ENCODE measurements at places on chromosomes 5 and 9.

DNA sequence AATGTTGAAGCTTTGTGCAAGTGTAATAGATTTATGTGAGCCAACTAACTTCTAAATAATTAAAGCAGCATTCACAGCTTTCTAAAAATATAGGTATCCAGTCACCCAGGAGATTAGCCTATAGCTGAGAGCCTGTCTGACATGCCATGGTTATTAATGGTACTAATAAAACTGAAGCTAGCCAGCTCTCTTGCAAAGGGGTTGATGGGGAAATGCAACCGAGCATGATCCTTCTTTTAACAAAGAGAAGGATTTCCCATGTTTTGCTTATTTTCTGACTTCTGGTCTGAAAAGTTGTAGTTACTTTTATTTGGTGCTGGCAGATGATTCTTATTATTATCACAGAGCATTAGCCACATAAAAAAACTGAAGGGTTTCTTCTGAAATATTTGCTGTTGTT lies 488.7 kb upstream of the CYLC2 start:
- no peak for DNase-seq

- no peak for DNase-seq
Observed at GRCh38 chr9:4862506-4863250, 69.9 kb downstream of the RCL1 start.

GRCh38 chr5:1746371-1747078 lies 53.1 kb downstream of the MRPL36 start:
- no peak for DNase-seq

- no peak for DNase-seq
Observed at GRCh38 chr9:33101104-33101951, 24.9 kb upstream of the SMU1 start.

- DNase-seq = no peak
Observed at GRCh38 chr5:23606927-23607326, 99.5 kb downstream of the PRDM9 start.

DNA sequence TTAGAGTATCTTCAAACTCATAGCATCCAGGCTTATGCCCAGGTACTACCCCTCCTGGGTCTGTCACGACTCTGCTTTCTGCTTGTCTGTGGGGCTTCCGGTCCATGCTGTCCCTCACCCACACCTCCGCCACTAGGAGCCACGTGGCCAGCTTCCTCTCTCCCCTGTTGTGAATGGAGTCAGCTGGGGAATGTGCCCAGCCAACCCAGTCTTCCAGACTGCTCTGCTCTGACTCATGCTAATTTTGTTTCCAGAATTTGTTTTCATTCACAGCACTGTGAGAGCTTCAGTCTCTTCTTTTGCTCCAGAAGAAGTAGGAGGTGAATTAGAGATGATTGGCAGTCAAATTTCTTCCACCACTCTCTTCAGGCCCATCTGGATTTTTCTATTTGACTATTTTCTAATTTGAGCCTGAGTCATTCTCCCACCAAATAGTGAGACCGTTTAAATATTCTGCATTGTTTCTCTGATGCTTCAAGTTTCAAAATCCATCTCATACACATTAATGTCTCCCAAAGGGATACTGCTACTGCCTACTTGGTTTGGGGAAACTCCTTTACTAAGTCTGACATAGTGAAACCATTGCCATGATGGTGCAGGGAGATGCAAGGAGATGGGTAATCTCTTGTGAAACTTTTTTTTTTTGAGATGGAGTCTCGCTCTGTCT lies 424.1 kb upstream of the KIF2A start:
- no peak for DNase-seq

GRCh38 chr9:121693388-121693670 lies 41.9 kb downstream of the DAB2IP start:
- no peak for DNase-seq

DNA sequence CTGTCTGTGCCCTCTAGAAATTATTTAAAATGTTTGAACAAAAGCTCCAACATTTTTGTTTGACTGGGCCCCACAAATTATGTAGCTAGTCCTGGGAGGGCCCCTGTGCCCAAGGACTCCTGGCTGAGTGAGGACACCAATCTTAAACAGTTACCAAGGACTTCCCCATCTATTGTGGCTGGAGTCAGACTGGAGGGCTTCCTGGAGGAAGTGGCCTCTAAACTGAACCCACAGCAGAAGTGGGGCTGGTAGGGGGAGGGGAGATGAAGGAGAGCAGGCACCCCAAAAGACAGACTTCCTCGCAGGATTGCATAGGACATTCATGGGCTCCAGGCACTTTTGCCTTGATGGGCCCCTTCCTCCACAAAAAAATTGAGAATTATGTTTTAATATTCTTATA lies 8.1 kb downstream of the ADAMTS13 start:
- DNase-seq = no peak

DNA sequence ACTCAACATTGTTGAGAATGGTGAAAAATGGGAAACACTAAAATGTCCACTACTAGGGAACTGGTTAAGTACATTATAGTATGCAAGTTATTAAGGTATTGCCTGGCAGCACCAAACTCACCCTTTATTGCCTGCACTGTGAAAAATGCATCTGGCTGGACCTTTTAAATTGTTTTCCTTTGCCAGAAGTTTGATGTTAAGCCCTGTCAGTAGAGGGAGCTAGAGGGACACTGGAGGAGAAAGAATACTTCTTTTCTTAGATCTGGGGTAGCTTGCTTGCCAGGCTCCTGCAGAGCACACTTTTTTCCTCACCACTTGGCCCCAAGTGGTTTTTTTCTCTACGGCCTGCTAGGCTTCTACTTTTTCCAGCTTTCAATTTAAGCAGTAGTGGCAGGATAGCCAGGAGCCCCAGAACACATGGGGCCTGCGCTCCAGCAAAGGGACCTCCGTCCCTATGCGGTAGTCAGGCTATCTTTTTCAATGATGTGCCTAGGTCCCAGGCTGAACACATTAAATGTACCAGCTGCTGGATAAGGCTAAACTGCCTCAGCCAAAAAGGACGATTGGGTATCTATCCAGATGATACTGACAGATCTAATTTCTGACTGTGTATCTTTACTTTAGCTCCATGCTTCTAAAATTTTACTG lies 8.0 kb upstream of the HABP4 start:
- no peak for DNase-seq

DNA sequence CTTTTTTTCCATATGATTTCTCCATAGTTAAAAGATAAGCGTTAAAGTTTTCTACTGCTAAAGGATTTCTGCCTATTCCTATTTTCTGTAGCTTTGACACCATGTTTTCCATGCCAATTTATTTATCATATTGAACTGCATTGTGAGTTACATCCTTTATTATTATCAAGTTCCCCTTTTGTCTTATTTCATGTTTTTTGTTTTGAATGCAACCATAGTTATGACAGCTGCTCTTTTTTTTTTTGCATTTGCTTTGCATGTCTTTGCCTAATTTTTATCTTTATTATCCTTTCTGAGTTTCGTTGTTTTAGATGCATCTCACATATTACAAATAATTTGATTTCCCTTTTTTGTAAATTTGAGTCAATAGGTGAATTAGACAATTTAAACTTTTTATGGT lies 161.5 kb downstream of the DEPDC1B start:
- no peak for DNase-seq

- DNase-seq = no peak
Observed at GRCh38 chr5:43691275-43691674, 88.3 kb downstream of the NNT start.

DNA sequence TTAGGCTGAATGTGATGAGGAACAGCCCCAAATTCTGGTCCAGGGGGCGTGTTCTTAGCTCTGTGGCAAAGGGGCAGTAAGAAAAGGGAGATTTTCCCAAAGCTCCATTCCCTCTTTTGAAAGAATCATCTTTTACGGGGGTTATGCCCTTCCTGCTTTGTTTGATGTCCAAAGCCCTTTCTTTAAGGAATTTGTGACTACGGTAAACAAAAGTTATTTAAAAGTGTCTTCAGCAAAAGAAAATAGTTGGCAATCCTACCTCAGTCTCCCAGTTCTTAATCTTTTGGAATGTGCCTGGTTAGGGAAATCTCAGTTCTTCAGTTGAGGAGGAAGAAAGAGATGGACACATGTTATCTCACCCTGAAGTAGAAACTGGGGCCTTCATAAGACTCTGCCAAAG lies 24.4 kb upstream of the ARSI start:
- DNase-seq = no peak
